Liver (tissue), 10 donors: ENCODE measurements at places on chromosomes 6 and 20. TPM values are rescaled to one million over a fixed set of nuclear protein-coding genes. Genes with fewer than 3 reads are reported as not detected.

GRCh38 chr6:142225552-142225951, 76.3 kb upstream of the ADGRG6 start:
- DNase-seq = no peak

Gene BNIP5
- not detected for total RNA-seq

Gene CST5
- not detected for total RNA-seq

- DNase-seq = no peak
Measured at GRCh38 chr6:135566311-135567068, 69.0 kb upstream of the AHI1 start.

DNA sequence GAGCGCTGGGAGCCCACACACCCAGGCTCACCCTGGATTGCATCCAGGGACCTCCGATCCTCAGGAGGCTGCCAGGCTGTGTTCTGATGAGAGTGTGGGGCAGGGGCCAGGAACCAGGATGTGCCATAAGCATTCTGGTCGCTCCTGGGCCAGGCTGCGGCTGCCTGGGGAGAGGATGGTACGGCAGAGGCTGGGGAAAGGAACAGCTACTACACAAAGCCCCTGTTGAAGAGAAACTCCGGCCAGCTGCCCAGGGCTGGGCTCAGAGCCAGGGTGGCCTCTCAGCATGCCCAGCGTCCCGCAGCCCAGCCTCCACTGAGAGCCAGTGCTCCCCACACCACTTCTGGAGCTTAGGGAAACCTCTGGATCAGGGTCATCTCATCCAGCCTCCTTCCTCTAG, 21.7 kb upstream of the OCSTAMP start:
- no peak for DNase-seq

DNA sequence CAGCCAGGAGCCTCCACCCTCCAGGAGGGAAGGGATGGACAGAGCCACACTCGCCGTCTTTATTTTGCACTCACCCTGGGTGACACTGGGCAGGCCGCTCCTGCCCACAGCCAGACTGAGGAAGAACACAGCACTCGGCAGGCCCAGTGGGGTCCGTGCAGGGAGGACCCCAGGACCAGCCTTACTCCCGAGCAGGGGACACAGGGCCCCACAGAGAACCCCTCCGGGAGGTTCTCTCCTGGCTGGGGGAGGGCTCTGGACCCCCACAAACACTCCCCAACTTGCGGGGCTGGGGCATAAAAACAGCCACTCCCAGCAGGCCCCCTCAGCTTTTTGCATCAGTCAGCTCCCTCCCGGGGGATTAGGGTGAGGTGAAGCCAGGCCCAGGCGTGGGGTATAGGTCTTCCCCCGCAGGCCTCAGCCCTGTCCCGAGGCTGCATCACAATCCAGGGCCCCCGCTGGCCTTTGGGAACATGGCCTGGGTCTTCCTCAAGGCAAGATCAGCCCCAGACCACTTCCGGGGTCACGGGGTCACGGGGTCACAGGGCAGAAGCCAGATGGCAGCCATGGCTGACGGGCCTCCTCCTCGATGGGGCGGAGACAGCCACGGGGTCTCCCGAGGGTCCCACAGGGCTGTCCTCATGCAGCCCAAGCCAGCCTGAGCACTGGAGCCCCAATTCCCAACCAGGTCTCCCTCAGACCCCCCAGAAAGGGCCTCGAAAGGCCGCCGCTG, 3.2 kb downstream of the TNFRSF6B start:
- no peak for DNase-seq

Gene VGLL2
- total RNA-seq = not detected

Gene C20orf144
- total RNA-seq = not detected

Gene SYTL3
- 0.28 TPM for total RNA-seq

DNA sequence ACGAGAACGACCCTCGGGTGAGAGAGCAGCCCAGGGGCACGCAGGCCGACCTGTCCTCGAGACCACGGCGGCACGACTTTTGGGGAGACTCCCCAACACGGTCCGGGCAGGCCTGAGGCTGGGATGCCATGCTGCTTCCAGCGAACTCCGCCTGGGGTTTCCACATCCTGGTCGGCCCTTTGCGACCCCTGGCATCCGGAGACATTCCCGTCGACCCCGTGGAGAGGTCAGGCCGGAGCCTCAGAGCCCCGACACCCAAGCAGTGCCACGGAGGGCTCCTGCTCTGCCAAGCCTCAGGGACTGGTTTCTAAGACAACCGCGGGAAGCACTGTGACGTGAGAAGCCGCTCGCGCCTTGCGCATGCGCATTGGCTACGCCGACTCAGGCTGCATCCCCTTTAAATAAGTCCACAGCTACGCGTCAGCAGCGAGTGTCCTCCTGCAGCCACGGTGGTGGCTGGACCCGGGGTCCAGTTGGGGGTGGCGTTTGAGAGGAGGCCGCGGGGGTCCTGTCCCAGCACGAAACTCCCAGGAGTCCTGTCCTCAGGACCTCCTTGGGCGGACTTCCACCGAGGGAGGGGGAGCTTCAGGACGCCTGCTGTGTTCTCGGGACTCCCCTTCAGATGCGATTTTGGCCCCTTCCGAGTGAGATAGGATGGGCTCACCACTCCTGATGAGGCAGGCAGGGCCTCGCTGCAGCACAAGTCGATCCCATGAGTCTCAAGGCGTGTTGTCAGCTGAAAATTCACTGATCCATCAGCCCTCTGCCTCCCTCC, 1089.3 kb upstream of the DEFB115 start:
- no peak for DNase-seq

- peak; percentile 85 for DNase-seq
Measured at GRCh38 chr6:42251911-42252637, 34.4 kb upstream of the MRPS10 start.

DNA sequence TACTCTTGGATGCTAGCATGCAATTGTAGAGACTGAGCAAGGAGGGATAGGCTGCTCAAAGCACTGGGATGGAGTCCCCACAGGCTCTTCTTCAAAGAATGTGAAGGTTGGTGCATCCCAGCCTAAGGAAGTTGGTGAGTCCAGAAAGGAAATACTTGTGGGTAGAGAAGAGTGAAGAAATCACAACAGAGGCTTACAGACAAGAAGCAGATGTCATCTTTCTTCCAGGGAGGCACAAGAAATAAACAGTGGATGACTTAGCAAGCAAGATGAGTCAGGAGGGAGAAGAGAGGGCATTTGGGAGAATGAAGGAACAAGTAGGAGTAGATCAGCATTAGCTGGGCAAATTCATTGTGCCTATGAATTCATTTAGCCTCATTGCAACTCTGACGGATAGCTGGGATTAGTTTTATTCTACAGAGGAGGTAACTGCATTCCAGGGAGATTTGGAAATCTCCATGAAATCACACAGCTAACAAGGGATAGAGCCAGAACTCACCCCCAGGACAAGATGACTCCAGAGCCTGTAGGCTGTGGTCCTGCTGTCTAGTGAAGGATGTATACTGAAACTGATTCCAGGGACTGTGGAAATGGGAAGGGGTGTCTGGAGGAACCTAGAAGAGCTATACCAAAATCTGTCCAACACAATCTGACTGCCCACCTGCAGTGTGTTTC, 125.8 kb upstream of the SPTLC3 start:
- DNase-seq = no peak

Gene CLPSL2
- not detected for total RNA-seq

DNA sequence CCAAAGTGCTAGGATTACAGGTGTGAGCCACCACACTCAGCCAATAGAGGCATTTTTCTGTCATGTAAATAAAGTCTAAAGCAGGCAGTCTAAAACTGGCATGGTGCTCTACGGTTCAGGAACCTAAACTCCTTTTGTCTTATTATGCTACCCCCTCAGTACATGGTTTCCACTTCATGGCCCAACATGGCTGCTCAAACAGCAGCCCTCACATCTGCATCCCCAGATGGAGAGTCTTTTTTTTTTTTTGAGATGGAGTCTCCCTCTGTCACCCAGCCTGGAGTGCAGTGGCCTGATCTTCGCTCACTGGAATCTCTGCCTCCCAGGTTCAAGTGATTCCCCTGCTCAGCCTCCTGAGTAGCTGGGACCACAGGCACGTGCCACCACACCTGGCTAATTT, 38.3 kb downstream of the SLC52A3 start:
- DNase-seq = no peak

Gene TREM2
- not detected for total RNA-seq

GRCh38 chr6:154592199-154592860, 81.8 kb upstream of the CNKSR3 start:
- no peak for DNase-seq

- DNase-seq = no peak
Measured at GRCh38 chr6:71982389-71982788, 96.0 kb downstream of the RIMS1 start.
